ENCODE measurements at places on chromosomes 6 and 20. TPM values are rescaled to one million over a fixed set of nuclear protein-coding genes. Genes with fewer than 3 reads are reported as not detected.

Gene TUBB
- 174 TPM for total RNA-seq

Gene CNR1
- 4.8 TPM for total RNA-seq

Gene DOK5
- total RNA-seq: 6.7 TPM

Gene CD24
- total RNA-seq: 29.9 TPM

Gene RHAG
- total RNA-seq: not detected

Gene TCF15
- total RNA-seq: 0.48 TPM

Gene NRSN1
- 6.5 TPM for total RNA-seq

Gene ARMH2
- not detected for total RNA-seq

- no peak for DNase-seq
Measured at GRCh38 chr6:2641044-2641725, 109.5 kb downstream of the MYLK4 start.

GRCh38 chr6:21850691-21851090 is 257.1 kb downstream of the SOX4 start:
- DNase-seq: no peak

GRCh38 chr6:72348926-72349325 is 272.9 kb upstream of the KCNQ5 start:
- DNase-seq: no peak

GRCh38 chr20:22060610-22061009 is 355.1 kb downstream of the PAX1 start:
- DNase-seq: no peak

DNA sequence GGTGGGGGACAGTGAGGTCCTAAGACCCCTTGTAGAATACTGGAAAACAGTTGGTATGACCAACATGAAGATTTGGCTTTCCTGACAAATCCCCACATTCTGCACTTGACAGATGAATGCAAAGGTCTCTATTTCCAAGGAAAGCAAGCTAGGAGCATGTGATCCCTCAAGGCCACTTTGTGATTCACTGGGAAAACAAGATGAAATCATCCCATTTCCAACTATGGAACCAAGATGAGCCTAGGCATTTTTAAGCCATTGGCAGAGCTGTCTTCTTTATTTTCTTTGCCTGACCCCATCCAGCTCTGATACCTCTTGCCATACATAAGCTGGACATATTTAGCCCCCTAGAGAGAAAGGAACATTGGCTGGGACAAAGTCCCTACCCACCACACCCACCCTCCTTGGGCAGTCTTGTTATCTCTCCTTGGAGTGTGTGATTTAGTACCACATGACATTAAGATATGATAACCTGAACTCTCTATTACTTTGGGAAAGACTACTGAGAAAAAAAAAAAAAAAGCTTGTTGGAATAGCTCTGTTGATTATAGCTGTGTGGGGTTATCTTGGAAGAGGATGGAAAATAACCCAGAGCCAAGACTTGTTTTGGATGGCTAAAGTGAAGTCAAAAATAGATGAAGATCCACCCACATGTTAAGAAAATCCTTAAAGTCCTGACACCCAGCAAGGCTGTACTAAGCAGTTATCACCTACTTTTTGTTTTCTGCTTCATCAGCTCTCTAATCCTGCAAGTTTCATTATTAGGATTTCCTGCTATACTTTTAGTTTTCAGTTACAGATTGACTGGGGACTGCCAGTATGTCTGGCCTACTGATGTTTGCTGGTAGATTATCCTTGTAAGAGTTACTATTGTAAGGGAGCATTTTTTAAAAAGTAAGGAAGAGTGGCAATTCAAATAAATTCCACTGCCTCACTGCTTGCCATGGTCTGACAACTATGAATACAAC is 90.1 kb upstream of the PREP start:
- no peak for DNase-seq

DNA sequence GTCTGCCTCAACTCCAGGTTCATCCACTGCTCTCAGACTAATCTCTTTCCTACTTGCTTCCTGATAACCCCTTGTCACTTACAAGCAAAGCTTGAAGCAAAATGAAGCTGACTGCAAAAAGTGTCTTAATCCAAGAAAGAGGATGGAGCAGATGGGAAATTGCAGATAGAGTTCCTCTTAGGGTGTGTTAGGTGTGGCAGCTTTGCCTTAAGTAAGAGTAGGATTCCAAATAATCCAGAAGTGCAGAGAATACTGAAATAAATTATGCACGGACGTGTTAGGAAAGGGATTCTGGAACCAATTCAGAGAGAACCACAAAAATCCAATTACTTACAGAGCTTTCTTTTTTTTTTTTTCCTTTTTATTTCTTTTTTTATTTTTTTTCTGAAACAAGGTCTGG is 6.1 kb upstream of the RPL7L1 start:
- DNase-seq: no peak

- DNase-seq: no peak
Measured at GRCh38 chr6:99364026-99364425, 14.6 kb upstream of the FAXC start.

- no peak for DNase-seq
Measured at GRCh38 chr6:106546261-106546690, 83.0 kb downstream of the RTN4IP1 start.

GRCh38 chr6:82066991-82067411 is 180.5 kb downstream of the IBTK start:
- DNase-seq: no peak

- DNase-seq: no peak
Measured at GRCh38 chr20:59958626-59959025, 403 bp downstream of the CDH26 start.

- no peak for DNase-seq
Measured at GRCh38 chr6:31464252-31465184, 33.4 kb upstream of the MICB start.

DNA sequence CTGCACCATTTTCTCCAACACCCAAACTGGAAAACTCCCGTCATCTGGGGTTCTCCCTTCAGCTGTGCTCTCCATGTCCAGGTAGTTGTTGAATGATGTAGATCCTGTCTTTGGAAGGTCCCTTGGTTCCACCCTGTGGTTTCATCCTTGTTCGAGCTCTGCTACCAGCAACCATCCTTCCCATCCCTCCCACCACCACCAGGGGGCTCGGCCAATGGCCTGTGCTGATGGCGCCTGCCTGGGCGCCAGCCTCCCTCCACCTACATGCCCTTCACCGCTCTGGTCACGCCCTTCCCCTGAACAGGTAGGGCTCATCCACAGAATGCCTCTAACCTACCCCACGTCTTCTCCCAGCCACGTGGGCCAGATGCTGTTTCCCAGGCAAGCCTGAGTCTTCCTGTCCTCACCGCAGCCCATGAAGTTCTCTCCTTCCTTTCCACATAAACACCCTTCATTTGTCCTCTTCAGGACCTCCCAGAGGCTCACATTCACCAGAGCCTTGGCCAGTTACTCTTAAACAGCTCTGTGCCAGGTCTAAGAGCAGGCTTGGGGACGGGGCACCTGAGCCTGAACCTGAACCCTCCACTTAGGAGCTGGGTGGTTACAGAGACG is 75.1 kb upstream of the DUSP22 start:
- DNase-seq: no peak

GRCh38 chr6:164378330-164378729 is 931.1 kb downstream of the C6orf118 start:
- no peak for DNase-seq

- DNase-seq: no peak
Measured at GRCh38 chr6:128280960-128281359, 239.4 kb downstream of the PTPRK start.

- DNase-seq: no peak
Measured at GRCh38 chr20:59221707-59222252, 58.2 kb downstream of the ZNF831 start.

DNA sequence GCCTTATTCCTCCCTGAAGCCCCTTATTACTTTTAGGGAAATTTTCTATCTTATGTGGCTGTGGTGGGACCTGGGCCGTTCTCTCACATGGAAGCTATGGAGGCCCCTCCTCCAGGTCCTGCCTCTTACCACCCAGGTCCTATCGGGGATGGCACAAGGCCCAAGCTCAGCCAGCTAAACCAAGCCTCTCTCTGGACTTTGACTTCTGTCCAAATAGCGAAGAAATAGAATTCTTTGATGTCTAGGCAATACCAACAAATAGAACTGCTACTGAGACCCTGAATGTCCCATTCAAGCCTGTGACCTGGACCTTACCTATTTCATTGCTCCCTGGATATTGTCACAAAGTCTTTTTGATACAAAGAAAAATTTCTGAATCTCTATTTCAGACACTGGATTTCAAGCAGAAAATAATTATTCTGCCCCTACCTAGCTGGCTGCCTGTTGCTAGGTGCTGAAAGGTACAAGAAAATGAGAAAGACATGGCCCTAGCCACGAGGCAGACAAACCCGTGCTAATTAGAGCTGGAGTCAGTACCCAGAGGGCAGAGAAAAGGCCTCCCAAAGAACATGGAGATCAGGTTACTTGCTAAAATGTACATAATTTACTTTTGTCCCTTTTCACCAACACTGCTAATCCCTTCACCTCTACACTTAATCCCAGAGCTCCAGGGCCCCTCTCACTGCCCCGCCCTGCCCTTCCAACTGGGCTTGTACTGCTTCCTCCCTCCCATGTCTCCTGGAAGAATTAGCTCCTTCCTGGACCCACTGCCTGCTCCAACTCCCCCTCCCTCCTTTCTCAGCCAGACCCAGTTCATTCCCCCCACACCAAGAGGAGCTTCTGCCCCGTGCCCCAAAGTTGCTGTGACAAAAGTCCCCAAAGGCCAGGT is 15.5 kb upstream of the NNAT start:
- no peak for DNase-seq

DNA sequence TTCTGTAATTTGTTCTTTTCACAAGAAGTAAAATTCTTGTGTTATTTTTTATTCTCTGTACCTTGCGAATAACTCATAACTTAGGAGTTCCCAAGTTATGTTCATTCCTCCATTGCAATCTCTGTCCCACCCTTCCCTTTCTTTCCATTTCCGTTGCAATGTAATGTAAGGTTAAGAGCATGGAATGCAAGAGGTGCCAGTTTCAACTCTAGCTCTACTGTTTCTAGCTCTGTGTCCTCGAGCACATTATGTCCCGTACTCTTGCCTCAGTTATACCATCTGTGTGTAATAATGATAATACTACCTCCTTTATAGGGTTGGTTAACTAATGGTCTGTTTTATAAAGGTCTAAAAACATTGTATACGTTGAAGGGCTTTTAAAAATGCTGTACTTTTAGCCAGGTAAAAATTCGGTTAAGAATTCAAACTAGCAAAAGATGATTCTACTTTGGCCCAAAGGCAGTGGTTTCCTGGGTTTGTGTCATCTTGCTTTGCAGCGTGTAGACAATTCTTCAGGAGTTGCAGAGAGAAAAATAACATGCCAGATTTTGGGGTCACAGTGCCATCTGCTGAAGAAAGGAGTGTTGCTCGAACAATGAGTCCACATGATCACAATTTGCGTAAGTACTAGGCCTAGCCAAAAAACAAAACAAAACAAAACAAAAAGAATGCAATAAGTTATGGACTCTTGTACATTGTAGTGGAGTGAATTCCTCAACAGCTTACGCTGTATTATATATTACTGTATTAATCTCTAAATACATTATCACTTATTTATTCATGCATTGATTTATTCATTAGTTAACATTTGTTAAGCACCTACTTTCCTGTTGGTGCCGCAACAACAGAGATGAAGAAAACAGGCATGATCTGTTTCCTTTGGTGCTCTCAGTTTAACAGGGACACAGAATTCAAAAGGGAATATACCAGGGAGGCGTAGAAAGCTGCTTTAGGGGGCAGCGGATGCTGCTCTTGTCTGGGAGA is 10.0 kb upstream of the PFDN4 start:
- peak; percentile 79 for DNase-seq

DNA sequence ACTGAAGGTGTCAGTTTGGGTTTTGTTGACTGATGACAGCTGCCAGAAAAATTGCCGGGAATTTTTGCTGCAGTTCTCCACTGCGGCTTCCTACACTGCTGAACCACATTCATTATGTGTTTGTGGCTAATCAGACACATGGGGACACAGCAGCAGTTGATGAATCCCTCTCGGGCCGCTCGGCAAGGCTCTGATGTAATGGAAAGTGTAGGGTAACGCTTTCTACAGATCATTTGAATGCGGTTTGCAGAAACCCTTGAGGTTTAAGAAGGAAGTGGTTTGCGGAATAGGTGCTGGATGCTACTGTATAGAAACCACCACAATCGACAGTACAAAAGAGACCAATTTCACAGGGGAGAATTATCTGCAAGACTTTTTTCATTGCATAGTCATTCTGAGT is 138.7 kb upstream of the SASH1 start:
- no peak for DNase-seq

DNA sequence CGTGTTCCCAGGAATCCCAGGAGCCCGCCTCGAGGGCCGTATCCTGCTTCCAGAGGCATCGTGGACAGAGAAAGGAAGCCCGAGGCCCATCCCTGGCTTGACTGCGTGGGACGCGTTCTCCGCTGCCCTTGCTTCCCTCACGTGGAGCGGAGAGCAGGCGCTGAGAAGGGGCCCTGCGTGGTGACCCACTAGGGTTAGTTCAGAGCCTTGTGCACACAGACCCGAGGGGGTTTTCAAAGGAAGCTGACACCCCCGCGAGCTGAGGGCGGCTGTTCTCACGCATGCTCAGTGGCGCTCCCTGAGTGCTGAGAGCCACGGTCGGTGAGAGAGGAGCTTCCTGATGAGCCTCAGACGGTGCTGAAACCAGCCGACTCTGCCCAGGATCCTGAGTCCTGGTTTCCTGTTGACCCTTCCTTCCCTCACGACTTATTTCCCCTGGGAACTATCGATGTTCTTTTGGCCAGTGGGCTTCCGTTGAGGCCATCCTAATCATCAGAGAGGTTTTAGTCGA is 28.9 kb upstream of the CCR6 start:
- DNase-seq: no peak

DNA sequence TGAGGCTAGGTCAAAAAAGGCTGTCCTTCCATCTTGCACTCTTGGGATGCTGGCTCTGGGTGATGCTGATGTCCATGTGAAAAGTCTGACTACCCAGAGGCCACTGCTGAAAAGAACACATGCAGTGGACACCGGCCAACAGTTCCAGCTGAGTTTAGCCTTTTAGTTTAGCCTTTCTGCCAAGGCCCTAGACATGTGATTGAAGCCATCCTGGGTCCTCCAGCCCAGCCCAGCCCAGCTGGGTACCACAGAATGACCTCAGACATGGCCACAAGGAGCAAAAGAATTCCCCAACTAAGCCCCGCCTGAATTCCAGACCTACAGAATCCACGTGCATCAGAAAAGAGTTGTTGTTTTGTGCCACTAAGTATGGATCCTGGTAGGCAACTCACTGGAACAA is 17.4 kb downstream of the PIGT start:
- DNase-seq: no peak

- DNase-seq: no peak
Measured at GRCh38 chr20:20393207-20394120, 25.6 kb downstream of the INSM1 start.

GRCh38 chr6:52136934-52137467 is 49.2 kb upstream of the IL17A start:
- DNase-seq: no peak

Data from umbilical cord (tissue), 2 donors.